Effector CD8-positive, alpha-beta T cell (primary cell): ENCODE measurements at places on chromosomes 16 and 17.

DNA sequence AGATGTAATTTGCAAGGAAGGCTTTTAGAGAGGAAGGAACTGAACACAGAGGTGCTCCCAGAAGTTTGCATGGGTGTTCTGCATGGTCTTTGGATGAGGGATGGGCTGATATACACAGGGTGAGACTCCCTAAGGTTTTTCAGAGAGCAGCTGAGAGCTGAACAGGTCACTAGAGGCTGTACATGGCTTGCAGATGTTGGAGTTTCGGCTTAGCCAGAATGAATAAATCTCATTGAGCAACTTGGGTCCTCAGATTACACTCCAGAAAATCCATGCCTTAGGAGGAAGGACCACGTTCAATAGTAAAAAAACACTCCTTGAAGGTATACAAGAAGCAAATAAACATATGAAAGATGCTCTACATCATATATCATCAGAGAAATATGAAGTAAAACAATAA, 7.5 kb upstream of the ITGB3 start:
- DNase-seq: no peak

- DNase-seq: no peak
Observed at GRCh38 chr17:70184207-70184606, 14.9 kb downstream of the KCNJ2 start.

DNA sequence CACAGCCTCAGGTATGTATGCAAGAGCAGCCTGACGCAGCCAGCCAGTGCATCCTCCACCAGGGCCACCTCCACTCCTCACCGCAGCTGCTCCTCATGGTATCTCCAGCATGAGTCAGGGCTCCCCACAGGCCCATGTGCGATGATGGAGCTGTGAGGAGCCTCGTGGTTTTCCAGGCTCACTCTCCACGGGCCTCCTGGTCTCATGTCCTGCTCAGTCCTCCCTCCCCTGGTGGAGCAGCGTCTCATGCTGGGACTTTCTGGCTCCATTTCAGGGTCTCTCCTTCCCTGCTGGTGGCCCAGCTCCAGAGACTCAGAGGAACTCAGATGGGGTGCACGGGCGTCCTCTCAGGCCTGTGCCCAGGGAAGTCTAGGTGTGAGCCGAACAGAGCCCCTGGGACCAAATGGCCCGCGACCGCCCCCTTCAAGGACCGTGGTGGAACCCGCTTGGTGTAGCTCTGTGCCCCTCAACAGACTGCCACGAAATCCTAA, 70.4 kb downstream of the METRNL start:
- no peak for DNase-seq

GRCh38 chr17:45771271-45771959, 12.7 kb upstream of the CRHR1 start:
- no peak for DNase-seq

DNA sequence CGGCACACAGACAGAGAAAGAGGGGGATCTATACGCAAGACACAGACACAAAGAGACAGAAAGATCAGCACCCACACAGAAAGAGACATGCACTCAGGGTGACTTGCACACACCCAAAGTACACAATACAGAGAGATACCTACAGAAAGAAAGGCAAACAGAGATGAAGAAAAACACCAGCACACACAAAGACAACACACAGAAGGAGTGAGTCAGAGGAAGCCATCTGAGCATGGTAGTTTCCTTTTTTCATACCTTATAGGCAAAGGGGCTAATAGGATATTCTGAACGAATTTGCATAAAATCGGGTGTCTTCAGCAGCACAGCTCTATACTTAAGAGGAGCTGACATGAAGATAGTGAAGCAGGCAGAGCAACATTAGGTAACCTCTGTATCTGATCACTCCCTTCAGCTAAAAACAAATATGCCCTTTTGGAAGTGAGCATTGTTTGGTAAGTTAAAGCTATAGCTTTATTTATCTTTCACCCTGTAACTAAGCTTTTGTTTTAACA, 198.6 kb downstream of the AATF start:
- DNase-seq: no peak

DNA sequence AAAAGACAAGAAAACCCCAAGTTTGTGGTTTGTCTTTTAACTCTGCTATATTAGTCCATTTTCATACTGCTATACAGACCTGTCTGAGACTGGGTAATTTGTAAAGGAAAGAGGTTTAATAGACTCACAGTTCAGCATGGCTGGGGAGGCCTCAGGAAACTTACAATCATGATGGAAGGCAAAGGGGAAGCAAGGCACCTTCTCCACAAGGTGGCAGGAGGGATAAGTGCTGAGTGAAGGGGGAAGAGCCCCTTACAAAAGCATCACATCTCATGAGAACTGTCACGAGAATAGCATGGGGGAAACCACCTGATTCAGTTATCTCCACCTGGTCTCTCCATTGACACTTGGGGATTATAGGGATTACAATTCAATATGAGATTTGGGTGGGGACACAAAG, 13.5 kb upstream of the ADAM11 start:
- DNase-seq: no peak

- DNase-seq: no peak
Observed at GRCh38 chr17:17497845-17498520, 1.8 kb upstream of the RASD1 start.

DNA sequence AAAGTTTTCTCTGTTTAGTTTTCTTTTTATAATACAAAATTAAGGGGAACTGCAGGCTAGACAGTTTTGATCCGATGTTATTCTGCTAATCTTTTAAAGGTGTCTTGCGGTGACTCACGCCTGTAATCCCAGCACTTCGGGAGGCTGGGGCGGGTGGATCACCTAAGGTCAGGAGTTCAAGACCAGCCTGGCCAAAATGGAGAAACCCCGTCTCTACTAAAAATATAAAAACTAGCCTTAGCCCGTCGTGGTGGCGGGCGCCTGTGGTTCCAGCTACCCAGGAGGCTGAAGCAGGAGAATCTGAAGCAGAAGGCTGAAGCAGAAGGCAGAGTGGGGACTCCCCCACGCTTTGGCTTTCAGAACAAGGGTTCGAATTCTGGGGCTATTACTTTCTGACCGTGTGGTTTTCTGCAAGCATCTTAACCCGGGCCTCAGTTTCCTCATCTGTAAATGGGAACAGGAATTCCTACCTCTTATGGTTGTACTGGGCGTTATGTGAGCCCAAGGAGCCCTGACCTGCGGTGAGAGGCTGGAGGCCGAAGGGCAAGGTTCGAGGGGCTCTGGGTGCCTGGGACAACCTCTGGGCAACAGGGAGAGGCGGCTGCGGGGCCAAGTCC, 1.2 kb upstream of the KATNB1 start:
- no peak for DNase-seq

DNA sequence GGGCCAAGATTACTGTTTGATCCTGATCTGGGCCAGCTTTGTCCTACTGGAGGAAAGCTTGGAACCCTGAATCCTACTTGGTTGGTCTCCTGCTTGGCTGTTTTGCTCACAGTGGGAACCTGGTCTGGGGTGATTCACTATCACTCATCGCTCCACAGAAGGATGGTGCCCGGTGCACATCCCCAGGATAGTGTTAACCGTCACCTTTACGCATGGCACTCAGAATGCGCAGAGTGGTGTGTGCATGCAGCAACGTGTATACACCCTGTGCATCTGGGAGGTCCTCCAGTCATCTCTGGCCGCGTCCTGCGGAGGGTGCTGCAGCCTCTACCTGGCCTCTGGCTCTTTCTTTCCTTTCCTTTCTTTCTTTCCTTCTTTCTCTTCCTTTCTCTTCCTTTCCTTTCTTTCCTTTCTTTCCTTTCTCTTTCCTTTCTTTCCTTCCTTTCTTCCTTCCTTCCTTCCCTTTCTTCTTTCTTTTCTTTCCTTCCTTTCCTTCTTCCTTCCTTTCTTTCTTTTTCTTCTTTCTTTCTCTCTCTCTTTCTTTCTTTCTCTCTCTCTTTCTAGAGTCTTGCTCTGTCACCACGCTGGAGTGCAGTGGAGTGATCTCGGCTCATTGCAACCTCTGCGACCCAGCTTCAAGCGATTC, 13.1 kb downstream of the SOCS3 start:
- no peak for DNase-seq

GRCh38 chr16:69105501-69106361, at the start of gene HAS3:
Gene HAS3, plus strand, starts transcription at chr16:69105653. Its CDS starts 3,743 bp downstream, at chr16:69109396.
- DNase-seq: no peak

GRCh38 chr17:46194393-46195216, 1.4 kb upstream of the KANSL1 start:
- DNase-seq: peak; percentile 34

- peak; percentile 83 for DNase-seq
Observed at GRCh38 chr16:23835390-23836077, at the start of gene PRKCB. Gene PRKCB, plus strand, starts transcription at chr16:23835983.

DNA sequence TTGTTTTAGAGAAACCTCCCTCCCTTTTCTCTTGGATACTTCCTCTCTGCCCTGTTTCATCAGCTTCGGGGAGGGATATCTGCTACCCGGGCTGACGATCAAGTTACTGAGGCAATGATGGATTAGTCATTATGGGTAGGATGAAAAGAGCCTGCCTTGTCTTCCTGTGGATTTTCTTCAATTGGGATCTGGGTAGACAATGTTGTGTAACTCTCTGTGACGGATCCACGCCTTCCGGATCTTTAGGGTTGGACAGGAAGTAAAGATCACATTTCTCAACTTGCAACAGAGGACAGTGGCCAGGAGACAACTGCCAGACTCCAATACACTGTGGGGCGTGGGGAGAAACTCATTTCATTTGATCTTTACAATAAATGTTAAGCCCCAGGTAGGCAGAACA, 11.3 kb upstream of the CHST6 start:
- no peak for DNase-seq

DNA sequence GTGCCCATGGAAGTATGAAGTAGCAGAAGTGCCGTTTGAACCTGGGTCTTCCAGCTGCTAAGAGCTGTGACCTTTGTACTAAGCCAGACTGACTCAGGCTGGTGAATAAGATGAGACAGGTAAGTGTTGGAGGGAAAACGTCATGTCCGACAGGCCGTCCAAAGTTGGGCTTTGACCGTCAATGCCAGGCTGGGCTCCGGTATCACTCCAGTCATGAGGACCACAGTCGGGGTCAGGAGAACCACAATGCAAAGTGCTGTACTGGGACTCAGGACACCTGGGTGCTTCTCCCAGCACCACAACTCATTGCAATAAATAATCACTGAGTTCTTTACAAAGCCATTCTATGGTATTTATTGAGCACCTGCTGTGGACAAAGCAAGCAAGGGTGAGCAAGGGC, 268.6 kb downstream of the HAPSTR1 start:
- DNase-seq: no peak

DNA sequence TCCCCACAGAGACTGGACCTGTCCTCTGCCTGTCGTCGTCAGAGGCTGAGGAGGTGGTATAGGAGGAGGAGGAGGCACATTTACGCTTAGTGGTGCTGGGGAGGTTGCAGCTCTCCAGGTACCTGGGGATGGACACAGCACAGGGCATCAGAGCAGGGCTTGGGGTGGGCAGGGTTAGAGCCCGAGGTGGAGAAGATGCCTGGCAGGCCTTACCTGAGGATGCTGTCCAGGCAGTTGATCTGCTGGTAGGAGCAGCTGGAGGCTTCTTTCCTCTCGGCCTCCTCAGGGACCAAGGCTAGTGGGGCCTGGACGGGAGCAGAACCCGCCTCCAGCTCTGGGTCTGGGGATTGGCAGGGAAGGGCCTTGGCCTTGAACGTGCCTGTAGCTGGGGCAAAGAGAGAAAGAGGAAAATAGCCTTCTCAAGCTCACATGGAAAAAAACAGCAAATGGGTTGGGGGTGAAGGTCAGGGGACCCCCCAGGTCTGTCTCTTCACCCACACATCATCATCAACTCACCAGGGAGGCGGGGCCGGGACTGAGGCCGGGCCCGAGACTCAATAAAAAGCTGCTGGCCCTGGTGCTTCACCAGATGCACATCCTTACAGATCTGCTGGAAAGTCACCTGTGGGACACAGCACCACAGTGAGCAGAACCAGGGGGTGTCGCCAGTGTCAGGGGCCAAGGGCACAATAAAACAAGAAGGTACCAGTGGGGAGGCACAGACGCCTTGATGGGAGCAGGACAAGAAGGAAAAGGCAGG, 5.6 kb downstream of the PER1 start:
- no peak for DNase-seq

DNA sequence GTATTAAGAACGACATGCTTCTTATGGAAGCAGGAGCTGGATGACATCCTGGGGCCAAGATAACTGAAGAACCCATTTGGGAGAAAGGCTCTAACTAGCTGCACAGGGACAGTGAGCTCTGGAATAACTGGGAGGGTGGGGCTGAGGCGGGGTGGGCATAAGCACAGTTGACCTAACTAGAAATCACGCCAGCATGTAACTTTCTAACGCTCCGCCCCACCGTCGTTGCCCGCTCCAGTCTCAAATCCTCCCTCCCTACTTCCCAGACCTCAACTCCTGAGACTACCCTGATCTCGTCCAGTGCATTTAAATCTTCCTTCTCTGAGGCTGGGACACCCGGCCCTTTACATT, 436 bp downstream of the PHB1 start:
- DNase-seq: no peak

DNA sequence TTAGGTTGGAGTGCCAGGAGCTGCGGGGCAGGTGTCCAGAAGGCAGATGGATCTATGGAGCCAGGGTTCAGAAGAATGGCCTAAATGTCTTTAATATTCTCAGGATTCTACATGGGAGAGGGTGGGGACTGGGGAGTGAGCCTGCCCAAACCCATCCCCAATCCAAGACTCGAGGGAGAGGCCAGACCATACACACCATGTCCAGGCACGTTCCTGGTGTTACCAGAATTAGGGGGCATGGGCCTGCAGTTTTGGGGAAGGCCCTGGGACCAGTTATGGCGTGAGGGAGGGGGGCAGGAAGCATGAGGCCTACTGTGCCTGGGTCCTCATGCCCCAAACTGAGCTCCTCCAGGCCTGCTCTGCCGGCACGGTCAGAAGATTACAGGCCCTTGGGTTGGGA, 1.9 kb downstream of the TAX1BP3 start:
- DNase-seq: no peak
